IPS-NIHi11 (cell line): ENCODE measurements at places on chromosomes 3 and 15.

- no peak for DNase-seq
These were observed 262.8 kb upstream of the ST8SIA2 start for GRCh38 chr15:92130906-92131305.

DNA sequence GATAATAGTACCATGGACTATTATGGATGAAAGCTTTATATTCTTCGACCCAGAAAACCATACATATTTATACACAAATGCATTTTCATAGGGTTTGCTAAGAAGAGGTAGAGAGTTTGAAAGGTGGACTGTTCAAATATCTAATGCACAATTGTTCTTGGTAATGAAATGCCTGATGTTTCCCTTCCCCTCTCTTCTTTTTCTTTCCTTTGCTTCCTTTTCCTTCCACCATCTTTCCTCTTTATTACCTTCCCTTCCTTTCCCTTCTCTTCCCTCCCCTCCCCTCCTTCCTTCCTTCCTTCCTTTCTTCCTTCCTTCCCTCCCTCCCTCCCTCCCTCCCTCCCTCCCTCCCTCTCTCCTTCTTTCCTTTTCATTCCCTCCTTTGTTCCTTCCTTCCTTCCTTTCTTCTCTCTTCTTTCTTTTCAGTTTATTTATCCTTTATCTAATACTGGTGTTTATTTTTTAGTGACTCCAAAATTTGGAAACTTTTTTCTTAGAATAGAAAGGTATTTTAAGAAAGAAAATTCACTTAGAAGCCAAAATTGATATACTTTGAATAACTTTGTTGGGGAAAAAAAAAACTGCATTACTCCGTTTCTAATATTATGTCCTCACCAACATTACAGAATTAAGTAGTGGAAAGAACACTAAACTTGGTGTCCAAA lies 22.7 kb upstream of the PYDC2 start:
- DNase-seq: no peak

DNA sequence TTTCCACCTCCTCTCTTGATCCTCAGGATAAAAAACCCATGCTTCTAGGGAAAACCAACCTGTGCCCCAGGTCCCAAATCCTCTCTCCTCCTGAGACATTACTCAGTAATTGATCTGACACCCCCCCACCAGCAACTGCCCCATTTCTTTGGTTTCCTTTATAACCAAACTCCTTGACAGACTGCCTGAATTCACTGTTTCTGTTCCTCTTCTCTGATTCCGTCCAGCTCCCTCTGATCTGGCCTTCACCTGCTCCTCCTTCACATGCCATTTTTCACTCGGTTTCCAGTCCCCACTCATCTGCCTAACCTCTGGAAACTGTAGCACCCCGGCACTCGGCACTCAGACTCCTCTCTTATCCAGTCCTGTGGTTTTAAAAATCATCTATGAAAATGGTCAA lies 2.1 kb downstream of the CCDC51 start:
- no peak for DNase-seq

DNA sequence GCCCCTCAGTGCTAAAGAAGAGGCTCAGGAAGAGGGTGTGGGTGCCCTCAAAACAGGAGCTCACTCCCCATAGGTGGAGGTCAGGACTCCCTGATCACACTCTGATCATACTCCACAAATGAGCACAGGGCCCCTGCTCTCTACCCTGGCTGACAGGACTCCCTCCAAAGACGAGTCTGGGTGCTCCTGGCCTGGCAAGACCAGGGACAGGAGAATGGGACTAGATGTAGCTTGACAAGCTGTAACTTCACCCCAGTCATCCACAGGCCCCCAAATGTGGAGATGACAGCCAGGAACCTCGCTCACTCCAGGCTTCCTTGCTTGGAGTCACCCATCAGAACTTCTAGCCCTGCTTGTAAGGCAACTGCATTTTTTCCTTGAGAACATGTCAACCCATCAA lies 11.1 kb downstream of the SCN5A start:
- DNase-seq: no peak

DNA sequence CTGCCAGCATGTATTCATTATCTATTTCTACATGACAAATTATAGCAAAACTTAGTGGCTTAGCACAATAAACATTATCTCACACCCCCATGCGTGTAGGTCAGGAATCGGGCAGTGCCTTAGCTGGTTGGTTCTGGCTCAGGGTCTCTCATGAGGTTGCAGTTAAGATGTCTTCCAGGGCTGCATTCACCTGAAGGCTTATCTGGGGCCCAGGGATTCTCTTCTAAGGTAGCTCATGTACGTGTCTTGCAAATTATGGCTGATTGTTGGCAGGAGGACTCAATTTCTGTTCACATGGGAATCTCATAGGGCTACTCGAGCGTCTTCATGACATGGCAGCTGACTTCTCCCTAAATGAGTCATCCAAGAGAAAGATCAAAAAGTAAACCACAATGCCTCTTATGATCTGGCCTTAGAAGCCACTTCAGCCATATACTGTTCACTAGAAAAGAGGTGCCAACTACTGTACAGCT lies 42.9 kb upstream of the TSC22D2 start:
- DNase-seq: no peak

DNA sequence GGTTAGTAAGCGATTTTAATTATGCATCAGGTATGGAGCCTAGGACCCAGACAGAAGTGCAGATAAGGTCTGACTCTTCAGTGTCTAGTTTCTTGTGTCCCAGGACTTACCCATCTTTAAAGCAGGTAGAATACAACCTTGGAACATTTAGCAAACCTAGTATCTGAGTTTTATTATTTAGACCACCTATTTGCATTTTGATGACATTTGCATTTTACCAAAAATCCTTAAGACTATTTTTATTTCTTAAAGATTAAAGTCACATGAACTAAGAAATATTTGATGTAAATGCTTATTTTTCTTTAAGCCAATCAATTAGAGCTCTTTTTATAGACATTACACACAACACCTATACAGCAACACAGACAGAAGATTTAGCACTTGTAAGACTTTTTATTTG lies 939.1 kb downstream of the OTOL1 start:
- no peak for DNase-seq

DNA sequence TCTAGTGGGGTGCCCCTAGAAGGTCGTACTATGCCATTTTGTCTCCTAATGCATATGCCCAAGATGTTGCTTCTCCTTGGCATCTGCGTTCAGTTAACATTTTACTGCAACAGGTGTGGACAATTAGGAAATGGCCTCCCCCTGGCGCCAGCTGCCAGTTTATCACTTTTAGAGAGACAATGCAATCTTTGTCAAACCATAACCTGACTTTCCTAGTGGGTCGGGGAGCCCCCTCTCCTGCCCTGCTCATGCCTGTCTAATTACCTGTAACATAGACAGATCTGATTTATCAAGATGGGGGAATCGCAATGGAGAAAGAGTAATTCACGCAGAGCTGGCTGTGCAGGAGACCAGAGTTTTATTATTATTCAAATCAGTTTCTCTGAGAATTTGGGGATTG lies 353.7 kb upstream of the SGO1 start:
- DNase-seq: no peak

DNA sequence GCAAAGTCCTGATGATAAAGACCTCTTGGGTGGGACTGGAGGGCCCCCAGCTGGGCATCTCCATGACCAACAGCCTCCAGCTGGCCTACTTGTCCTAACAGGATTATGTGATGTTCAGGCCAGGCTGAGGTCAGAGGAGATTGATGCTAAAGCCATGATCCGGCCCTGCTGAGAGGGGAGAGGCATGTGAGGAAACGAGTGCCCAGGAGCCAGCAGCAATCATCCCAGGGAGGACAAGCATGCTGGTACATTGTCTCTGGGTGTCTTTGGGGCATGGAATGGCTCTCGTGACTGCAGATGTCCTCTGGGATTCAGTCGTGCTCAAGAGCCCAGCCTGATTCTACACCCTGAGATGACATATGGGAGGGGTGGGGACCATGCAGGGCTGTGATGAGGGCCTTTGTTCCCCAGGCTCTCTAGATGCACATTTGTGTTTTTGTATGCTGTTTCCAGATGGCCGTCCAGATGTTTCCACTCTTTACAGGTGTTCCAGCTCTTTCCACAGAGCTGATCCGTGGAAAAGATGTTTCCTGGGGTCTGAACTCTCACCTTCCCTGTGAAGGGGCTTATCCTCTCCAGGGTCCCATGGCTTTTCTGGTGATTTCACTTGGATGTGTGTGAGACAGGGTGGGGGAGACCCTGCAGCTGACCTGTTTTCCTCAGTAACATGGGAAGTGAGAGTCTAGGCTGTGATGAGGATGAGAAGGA lies 20.2 kb downstream of the SLC24A1 start:
- DNase-seq: no peak

DNA sequence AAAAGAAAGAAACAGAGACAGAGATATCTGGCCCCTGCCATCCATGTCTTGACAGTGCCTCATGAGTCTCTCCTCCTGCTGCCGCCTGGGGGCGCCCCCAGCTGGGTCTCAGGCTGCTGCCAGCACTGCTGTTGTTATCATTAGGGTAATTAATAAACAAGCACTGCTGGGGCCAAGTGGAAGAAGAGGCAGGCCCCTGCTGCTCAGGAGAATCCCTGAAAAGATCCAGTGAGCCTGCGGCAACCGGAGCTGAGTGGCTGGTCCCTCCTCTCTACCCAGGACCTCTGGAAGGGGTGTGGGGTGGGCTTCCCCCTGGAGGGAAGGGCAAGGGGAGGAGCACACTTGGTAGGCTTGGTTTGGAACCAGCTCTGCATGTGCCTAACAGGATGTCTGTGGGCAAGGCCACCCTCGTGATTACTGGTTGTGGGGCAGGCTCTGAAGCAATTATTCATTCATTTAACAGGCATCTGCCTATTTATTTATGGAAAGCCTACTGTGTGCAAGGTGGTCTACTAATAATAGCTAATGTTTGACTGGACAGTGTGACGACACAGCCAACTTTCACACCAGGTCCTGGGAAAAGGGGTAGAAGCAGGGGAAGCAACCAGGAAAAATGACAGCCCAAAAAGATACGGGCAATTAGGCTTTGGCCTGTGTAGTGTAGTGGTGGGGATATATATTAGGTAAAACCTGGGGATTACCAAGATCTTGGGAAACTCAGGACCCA lies 1.2 kb upstream of the TYRO3 start:
- peak; percentile 83 for DNase-seq

DNA sequence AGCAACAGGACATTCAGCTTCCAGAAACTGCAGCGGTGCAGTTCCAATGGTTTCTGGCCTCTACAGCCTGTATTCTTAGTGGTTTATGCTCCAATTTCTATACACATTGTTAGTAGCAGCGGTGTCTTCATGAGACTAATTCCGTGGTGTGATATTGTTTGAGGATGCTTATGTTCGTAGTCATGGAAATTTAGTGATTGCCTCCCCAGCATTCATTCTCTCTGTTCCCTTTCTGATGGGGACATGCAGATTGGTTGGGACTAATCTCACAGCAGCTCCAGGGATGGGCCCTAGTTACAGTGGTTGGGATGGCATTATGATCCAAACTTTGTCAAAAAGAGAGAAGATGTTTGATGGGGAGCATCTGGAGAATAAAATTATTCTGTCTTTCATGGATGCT lies 208.6 kb downstream of the CD47 start:
- DNase-seq: no peak

- DNase-seq: no peak
These were observed 47.8 kb upstream of the RARB start for GRCh38 chr3:25380222-25380739.

DNA sequence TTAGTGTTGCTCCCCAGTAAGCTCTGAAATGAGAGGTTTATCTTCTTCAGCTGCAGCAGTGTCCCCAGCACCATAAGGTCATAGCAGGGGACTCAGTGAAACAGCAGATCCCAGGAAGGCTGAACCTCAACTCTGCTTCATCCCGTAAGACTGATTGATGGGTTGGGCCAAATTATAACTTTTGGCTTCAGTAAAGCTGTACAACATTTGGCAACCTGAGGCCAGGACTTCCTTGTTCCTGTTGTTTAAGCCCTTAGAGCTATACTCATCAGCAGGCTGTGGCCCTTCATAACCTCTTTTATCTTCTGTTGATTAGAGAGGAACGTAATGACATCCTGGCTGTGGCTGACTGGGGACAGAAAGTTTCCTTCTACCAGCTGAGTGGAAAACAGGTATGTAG lies 29.0 kb downstream of the IFT122 start:
- DNase-seq: no peak

- DNase-seq: no peak
These were observed 15.5 kb downstream of the SCN10A start for GRCh38 chr3:38800511-38800910.

- DNase-seq: no peak
These were observed 31.8 kb downstream of the CCNL1 start for GRCh38 chr3:157127831-157128767.

DNA sequence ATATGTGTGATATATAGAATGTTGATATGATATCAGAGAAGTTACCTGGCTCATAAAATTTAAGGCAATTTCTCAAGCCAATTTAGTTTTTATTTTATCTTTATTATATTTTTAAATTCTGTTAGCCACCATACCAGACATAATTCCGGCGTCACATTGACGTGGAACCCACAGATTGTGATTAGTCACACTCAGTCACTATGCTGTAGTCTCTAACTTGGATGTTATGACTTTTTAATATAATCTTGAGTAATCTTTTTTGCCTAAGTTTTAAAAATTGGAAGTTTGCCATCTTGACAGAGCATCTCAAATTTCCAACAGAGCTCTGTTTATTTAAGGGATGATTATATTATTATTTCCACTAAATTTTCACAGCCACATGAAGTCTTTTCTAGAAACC lies 9.7 kb upstream of the DCLK3 start:
- no peak for DNase-seq

GRCh38 chr3:43014956-43015355 lies 35.8 kb downstream of the GASK1A start:
- no peak for DNase-seq

DNA sequence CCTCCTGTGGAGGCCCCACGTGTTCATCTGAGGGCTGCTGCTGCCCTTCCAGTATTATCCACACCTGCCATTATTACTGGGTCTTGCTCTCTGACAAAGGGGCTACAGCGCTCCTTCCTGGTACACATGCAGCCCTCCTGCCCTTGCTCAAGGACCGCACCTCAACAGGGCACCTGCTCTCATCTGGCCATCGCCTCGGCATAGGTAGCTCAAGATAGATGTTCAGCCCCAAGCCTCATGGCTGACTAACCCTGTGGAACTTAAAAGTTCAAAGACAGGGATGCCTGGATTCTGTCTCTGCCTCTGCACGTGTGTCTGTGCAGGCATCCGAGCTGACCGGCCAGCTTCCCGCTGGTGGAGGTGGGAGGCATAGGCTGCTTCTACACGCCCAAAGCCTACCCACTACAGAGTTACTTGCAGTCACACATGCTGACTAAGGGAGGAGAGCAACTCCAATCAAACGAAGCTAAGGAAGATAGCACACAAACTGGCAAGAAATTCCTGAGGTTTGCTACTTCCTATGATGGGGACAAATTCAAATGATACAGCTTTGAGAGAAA lies 152.5 kb upstream of the ATP10A start:
- DNase-seq: no peak

GRCh38 chr3:168983046-168983445 lies 680.5 kb downstream of the MECOM start:
- no peak for DNase-seq

GRCh38 chr15:34942363-34942762 lies 27.2 kb downstream of the AQR start:
- DNase-seq: no peak

- DNase-seq: no peak
These were observed 70.6 kb downstream of the ASB7 start for GRCh38 chr15:100672959-100673358.
